SJCRH30 (cell line): ENCODE measurements at places on chromosomes 4 and X. TPM values are rescaled to one million over a fixed set of nuclear protein-coding genes. Genes with fewer than 3 reads are reported as not detected.

ACOT9 gene
- total RNA-seq, result 75.4 and 82.3 TPM in 2 replicates

PDCL2 gene
- total RNA-seq, result not detected in 2 replicates

- DNase-seq, result no peak
These were observed 21.2 kb upstream of the MID2 start for GRCh38 chrX:107804427-107804826.

DNA sequence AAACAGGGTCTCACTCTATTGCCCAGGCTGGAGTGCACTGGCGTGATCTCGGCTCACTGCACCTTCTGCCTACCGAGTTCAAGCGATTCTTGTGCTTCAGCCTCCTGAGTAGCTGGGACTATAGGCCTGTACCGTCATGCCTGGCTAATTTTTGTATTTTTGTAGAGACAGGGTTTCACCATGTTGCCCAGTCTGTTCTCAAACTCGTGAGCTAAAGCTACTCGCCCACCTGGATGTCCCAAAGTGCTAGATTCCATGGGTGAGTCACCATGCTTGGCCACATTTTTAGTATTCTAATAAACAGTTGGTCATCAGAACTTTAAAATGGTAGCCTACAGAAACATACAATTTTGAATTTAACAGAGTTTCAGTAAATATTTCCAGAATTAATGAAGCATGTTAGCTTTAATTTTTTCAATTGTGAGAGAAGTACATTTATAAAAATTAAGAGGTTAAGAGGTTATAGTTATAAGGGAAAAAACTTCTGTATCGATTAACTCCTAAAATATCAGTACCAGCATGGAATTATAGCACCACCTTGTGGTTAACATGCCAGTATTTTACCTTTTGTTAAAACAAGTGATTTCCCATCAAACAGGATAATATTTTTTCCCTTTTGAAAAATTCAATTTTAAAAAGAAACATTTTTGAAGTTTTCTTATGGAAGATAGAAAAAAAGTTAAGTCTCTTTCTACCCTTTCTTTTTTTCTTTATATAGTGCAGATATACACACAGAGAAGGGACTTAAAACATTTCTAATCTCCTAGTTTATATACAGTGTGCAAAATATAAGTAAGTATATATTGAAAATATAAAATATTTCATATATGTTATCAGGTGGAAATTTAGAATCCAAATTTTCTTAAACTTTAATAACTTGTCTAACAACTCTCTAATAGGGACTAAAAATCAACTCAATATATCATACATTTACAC, 35.4 kb downstream of the CEP44 start:
- DNase-seq, result no peak

F9 gene
- total RNA-seq, result not detected in 2 replicates

- no peak for DNase-seq
These were observed 203.0 kb downstream of the GABRG1 start for GRCh38 chr4:45920861-45921260.
